Endothelial cell of umbilical vein (primary cell): ENCODE measurements at places on chromosomes 12 and 14. TPM values are rescaled to one million over a fixed set of nuclear protein-coding genes. Genes with fewer than 3 reads are reported as not detected.

Gene C12orf60
- 1.1 and 1.3 TPM in 2 replicates for total RNA-seq

Gene ABHD4
- 22.4 and 34.8 TPM in 2 replicates for total RNA-seq

Gene PRDM4
- total RNA-seq = 33.4 and 36.8 TPM in 2 replicates

Gene FSCB
- total RNA-seq = not detected in 2 replicates

Gene SLC38A6
- 21.6 and 24.6 TPM in 2 replicates for total RNA-seq

Gene OR6C3
- total RNA-seq = not detected in 2 replicates

Gene GARIN6
- total RNA-seq = not detected in 2 replicates

Gene C14orf180
- not detected in 2 replicates for total RNA-seq

Gene DAO
- not detected in 2 replicates for total RNA-seq
